Hypothalamus (tissue), 51 donors: ENCODE measurements at places on chromosomes 5 and 9.

GRCh38 chr9:131707733-131708157 lies 32.1 kb downstream of the RAPGEF1 start:
- no peak for DNase-seq

- no peak for DNase-seq
Observed at GRCh38 chr9:31894008-31894407, 490.4 kb upstream of the ACO1 start.

GRCh38 chr9:28212979-28213378 lies 639.7 kb upstream of the C9orf72 start:
- no peak for DNase-seq

GRCh38 chr5:97635553-97635952 lies 452.5 kb upstream of the RIOK2 start:
- no peak for DNase-seq

- no peak for DNase-seq
Observed at GRCh38 chr5:138936-139335, 47.0 kb downstream of the PLEKHG4B start.

DNA sequence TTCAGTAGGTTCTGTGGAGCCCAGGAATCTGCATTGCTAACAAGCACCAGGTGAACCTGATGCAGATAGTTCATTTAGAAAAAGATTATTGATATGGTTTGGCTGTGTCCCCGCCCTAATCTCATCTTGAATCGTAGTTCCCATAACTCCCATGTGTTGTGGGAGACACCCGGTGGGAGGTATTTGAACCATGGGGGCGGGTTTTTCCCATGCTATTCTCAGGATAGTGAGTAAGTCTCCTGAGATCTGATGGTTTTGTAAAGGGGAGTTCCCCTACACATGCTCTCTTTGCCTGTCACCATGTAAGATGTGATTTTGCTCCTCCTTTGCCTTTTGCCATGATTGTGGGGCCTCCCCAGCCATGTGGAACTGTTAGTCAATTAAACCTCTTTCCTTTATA lies 212.0 kb downstream of the RAB3C start:
- DNase-seq, result no peak

DNA sequence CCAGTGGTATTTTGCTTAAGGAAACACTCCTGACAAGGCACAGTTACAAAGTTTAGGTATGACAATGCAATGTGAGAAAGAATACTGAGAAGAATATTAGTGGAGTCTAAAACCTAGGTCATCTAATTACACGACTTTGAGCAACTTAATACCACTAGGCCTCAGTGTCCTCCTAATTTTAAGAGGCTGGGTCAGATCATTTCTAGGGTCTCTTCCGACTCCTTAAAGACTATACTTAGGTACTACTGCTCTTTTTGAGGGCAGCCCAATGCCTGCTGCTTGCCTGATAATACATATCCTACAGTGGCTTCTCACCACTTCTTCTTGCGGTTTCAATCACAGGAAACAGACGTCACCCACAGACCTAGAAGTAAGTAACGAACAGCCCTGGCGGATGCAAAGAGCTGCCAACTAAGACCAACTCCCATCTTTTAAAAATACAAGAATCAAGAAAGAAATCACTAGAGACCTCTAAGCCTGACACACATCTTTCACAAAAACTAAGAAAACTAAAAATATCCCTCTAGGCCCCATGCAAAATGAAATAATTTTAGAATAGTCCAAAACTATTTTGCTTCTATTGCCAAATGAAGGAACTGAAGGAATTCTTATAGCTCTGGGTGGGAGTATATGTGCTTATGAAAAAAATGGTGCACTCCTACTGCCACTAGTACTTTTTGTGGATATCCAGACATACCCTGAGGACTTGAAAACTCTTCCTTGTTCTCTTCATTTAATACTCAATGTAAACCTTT lies 13.1 kb downstream of the DIAPH1 start:
- DNase-seq, result peak; percentile 22

GRCh38 chr9:127654619-127655018 lies 42.5 kb downstream of the STXBP1 start:
- no peak for DNase-seq

GRCh38 chr5:149156435-149157083 lies 15.3 kb downstream of the ABLIM3 start:
- no peak for DNase-seq

DNA sequence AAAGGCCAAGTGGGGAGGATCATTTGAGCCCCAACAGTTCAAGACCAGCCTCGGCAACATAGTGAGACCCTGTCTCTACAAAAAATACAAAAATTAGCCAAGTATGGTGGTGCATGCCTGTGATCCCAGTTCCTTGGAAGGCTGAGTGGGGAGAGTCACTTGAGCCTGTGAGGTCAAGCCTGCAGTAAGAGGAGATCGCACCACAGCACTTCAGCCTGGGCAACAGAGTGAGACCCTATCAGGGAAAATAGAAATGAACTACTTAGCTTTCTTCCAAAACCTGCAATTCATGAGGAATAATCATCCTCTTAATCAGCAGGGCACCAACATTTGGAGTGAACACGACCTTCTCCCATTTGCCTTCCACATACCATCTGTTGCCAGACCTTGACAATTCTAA lies 96.1 kb downstream of the OR2K2 start:
- DNase-seq, result no peak

GRCh38 chr5:127944125-127944524 lies 139.4 kb upstream of the SLC12A2 start:
- DNase-seq, result no peak

GRCh38 chr5:68362331-68362730 lies 146.8 kb downstream of the PIK3R1 start:
- DNase-seq, result no peak

DNA sequence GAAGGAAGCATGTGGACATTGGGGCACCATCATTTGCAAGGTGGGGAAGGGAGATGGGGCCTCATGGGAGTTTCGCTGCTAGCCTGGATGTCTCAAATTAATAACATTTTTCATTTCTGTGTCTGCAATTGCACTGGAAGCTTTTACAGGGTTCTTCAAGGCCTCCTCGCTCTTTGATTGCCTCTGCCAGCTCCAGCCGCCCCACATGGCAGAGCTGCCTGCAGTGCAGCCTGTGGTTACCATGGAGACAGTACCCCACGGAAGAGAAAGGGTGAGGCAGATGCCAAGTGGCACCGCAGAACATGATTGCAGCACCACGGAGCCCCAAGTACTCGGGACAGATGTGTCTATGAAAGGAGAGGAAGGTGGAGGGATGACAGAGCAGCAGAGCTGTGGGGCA lies 25.4 kb downstream of the CTNND2 start:
- peak; percentile 50 for DNase-seq

- no peak for DNase-seq
Observed at GRCh38 chr9:112554516-112554915, 67.9 kb downstream of the KIAA1958 start.

DNA sequence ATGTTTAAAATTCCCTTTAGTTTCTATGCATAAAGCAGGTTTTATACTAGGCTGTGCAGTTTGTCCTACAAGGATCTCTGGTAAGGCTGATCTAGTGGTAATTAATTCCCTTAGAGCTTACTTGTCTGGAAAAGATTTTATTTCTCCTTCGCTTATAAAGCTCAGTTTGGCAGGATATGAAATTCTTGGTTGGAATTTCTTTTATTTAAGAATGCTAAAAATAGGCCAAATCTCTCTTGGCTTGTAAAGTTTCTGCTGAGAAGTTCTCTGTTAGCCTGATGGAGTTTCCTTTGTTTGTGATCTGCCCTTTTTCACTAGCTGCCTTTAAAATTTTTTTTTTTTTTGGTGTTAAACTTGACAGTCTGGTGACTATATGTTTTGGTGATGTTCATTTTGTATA lies 237.1 kb upstream of the TLE4 start:
- DNase-seq, result no peak
